ENCODE measurements at places on chromosomes 2 and 18.

GRCh38 chr18:42778024-42778423 is 337.5 kb downstream of the RIT2 start:
- DNase-seq, result no peak

DNA sequence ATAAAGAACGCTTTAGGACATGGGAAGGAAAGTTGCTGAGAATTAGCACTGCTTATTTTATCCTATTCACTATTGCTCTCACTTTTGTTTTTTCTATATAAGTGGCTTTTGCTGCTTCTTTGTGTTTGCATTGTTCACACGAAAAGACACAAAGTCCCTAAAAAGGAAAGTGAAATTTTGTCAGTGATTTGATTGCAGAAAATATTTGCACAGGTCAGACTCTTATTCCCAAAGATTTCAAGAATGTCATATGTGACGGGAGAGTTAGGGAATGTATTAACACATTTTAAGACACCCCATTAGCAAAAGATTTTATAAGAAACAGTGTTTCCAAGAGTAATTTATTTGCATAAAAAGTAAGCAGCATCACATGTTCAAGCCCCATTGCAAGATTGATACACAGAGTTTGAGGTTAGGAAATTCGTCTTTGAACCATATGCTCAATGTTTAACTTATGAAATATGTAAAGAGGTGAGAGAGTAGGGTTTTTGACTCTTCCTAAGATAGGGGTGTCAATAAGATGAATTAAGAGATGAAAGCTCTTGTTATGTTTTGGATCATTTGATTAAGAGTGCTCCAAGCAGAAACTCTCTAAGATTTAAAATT is 57.0 kb downstream of the CCDC102B start:
- no peak for DNase-seq

DNA sequence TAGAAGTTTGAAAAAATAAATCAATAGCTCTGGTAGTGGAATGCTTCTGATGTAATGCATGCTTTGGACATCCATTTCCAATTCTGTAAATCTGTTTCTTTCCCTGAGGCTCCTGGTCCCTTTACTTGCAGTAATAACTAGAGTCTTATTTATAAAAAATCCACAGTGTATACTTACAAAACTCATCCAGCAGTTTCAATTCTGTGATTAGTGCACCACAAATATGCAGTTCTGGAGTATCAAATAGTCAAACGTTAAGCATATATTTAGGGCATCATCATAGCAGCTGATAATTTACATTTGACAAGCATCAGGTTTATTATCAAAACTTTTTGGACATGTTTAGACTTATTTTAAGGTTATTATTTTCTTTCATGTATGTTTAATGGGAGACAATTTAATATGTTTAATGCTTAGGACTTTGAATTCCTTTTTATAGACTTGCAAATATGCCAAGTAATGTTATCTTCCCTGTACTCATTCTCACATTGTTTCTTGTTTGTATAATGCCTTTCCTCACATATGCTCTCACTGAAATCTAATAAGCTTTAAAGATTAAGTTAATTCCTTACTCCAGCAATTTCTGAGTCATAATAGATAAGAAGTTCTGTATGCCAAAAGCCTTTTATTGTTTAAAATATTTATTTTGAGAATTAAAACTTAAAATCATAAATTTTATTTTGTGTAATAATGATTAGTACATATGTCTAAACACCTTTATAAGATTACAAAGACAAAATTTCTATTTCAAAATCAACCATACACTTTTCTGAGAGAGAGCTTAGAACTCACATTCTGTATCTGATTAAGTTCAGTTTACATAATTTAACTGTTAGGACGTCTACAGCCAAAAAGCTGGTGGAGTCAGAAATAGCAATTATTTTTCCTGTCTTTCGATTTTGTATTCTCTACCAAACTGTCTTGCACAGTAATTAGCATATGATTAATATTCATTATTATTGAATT is 341.5 kb upstream of the TMEFF2 start:
- DNase-seq, result no peak

GRCh38 chr2:200286578-200286977 is 19.9 kb upstream of the SPATS2L start:
- DNase-seq, result no peak

- no peak for DNase-seq
Observed at GRCh38 chr2:184683911-184684310, 85.6 kb downstream of the ZNF804A start.

DNA sequence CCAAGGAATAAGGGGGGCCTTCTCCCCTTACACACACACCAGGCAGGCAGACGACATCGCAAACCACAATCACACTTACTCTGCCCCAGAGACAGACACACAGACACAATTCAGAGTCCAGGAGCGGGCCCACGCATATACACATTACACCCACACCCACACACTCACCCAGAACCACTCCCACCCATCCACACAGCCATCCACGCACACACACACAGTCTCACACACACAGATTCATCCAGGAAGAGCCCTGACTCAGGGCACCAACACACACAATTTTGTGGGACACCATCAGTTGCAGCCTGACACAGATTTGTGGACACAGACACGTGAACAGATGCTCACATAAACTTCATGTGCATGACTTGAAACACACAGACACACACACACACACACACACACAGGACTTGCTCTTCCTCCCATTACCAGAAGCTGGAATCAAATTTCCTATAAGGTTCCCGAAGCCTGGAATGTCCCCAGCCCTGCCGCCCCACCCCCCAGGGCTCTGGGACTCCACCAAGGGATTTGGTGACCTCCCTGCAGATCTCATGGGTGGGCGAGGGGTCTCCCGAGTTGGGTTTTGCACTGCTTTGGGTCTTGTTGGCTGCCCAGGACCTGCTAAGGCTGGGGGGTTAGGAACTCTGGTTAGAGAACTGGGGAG is 23.5 kb downstream of the TNS1 start:
- DNase-seq, result no peak

DNA sequence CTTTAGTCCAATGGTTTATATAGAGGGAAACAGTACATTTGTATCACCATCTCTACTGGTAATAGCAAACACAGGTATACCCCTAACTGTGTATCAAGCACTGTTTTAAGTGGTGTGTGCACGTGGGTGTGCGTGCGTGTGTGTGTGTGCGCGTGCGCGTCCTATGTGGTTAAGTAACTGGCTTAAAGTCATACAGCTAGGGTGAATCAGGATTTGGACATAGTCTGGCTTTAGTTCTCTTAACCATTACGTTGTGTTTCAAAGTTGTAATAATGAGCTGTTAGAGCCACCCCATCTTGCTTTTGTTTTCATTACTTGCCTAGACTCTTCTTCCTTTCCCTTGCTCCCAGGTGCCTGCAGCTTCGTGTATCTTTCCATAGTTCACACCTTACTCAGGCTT is 2.1 kb downstream of the HADHB start:
- no peak for DNase-seq

GRCh38 chr2:19863303-19864041 is 38.3 kb downstream of the TTC32 start:
- DNase-seq, result peak; percentile 61

DNA sequence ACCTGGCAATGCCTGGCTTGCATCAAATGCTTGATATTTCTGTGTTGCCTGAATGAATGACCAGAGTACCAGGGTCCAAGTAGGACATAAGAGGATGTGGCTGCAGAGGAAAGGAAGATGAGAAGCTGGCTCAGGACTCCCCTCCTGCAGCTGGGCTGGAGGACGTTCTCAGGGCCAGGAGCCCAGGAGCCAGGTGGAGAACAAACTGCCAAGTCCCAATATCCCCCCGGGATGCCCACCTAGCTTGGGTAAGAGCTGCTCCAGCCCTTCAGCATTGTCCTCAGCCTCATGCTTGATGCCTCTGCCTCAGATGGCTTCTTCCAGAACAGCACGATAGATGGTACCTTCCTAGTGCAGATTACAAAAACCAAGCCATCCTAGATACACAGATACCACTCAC is 8.6 kb upstream of the ATP6V1B1 start:
- DNase-seq, result no peak

GRCh38 chr2:189837326-189837725 is 53.1 kb downstream of the PMS1 start:
- no peak for DNase-seq

DNA sequence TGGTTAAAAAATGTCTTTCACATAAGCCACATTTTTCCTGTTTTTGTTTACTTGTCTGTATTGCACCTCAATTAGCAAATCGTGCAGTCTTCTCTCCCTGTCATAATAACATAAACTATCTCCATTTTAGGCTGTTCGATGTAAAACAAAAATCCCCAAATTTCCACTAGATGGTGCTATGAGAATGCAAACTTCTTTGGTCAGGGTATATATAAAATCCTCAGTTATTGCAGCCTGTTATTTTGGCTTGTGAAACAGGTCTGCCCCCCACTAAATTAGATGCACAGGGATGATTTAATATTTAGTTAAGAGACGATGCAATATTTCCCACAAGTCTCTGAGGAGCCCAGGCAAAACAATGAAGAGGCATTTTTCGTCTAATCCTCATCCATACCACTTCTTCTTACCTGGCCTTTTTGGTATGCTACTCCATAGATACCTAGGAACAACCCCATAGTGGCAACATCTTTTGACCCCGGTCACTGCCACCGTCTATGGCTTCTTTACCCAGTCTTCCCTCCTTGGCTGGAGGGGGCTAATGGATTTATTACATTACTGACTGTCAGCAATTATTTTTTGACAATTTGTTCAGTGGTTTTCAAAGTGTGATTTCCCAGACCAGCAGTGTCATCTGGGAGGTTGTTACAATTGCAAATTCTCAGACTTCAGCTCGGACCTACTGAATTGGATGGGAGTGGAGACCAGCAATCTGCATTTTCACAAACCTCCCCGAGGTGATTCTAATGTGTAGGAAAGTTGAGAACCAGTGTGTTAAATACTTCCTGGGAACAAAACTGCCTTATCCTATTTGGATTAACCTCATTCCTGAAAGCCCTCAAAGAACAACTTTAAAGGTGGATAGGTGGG is 117.4 kb upstream of the CWC22 start:
- DNase-seq, result no peak

GRCh38 chr18:11905613-11906012 is 2.5 kb downstream of the MPPE1 start:
- no peak for DNase-seq

DNA sequence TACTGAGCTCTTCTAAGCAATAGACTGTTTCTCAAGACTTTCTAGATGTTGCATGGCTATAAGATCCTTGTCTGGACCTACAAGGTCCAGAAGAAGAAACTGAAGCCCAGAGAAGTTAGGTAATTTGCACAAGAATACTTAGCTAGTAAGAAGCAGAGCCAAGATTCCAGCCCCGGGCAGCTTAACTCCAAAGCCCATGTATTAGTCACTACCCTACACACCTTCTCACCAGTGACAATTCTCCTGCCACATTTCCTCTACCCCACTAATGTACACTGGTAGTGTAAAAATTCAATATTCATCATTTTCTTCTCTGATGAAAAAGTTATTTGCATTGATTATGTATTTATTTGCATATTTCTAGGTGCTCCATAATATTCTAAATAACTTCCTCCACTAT is 95.5 kb upstream of the CREB1 start:
- DNase-seq, result no peak

GRCh38 chr2:10347562-10347948 is 44.9 kb downstream of the HPCAL1 start:
- no peak for DNase-seq

- peak; percentile 14 for DNase-seq
Observed at GRCh38 chr2:207768168-207768865, 1.4 kb downstream of the FZD5 start.

DNA sequence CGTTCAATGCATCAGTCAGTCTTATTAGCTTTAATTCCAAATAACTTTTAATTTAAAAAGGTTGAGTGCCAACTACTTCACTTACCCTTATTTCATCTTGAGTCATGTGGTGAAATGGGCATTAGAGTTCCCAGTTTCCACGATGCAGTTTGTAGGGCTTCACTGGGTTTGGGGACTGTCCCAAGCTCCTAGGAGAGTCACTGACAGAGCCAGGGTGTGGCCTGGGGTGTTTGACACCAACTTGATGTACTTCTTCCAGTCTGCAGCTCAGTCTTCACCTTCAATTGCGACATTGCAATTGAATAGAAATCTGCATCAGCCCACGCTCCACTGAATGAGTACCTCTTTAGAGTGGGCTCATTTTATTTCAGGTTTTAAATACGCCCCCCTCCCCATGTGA is 165.3 kb downstream of the ARL4C start:
- DNase-seq, result no peak

DNA sequence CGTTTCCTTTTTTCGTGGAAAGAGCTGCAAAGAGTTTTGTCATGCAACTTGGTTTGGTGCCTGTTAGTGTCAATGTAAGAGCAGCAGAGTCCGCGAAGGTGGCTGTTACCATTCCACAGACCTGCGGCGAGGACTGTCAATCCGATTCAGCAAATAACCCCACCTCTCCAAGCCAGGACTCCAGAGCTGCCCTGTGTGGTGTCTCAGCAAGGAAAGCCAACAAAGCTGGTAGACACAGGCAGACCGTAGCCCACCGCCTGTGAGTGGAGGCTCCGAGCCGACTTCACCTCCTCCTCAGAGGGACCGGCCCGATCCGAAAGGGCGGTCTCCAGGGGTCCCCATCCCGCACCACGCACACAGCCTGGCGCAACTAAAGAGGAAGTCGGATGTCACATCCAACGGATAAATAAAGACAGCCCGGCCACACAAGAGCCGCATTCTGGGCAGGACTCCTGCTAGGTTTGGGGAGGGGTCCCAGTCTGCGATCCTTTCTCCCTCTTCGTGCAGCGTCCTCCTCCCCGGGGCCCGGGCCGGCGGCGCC is 819 bp downstream of the ANKRD44 start:
- DNase-seq, result peak; percentile 26

DNA sequence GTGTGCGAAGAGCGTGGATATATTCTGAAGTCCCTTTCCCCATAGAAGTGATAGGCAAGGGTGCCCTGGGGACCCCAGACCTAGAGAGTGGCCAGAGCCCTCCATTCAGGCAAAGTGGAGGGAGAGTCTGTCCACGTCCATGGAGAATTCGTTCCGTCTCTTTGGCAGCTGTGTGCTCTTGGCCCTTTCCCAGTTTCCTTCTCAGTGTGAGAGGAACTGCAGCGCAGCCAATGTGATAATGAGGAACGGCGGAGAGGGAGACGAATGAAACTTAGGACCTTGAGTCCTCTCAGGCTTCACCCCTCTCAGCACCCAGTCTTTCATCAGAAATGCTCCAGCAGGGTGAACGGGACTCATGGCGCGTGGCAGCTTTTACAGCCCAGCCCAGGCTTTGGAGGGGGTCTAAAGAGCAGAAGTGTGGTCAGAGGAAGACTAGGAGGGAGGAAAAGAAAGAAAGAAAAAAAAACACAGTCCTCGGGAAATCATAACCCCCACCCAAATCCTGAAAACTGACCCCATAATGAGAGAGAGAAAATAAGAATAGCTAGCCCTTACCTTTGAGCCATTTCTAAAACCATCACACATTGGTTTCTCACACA is 95.0 kb upstream of the RIOK3 start:
- no peak for DNase-seq

- no peak for DNase-seq
Observed at GRCh38 chr2:183123117-183123958, 905 bp upstream of the NUP35 start.

Measured in T-helper 9 cell (primary cell).